ENCODE measurements at places on chromosomes 2 and 18.

- DNase-seq: no peak
Observed at GRCh38 chr2:206435742-206436141, 7.6 kb upstream of the ADAM23 start.

GRCh38 chr2:129902731-129903585 lies 76.5 kb upstream of the RAB6C start:
- no peak for DNase-seq

DNA sequence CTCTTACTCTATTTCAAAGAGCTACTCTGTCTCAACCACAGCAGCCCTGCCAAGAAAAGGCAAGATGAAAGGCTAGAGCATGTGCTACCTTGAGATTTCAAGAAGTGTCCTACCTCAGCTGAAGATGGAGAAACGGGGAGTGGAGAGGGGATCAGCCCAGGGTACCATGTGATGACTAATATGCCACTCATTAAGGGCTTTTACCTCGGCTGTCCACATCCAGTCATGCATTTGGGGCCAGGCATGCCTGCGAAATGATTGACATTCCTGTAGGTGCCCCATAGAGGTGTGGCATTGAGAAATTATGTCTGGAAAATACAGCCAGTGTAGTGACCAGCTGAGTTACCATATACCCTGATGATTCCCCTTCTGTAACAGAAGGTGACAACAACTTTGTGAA lies 96.1 kb downstream of the NRP2 start:
- DNase-seq: no peak

DNA sequence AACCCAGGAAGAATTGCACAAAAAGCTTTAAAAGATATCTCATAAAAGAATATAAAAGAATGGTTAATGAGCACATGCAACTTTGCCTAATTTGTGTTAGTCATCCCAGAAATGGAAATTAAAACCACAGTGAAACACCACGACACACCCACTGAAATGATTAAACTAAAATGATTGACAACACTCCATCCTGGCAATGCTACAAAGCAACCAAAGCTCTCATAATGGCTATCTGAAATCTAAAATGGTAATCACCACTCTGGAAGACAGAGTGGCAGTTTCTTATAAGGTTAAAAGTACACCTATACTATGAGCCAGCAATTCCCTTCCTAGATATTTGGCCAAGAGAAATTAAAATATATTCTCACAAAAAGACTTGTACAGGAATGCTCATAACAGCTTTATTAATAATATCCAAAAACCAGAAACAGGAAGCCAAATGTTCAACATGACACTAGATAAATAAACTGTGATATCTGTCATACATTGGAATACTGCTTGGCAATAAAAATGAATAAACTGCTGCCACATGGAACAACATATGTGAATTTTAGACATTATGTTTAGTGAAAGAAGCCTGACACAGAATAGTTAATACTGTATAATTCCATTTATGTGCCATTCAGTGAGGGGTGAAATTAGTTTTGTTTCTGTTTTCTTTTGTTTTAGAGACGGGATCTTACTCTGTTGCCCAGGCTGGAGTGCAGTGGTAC lies 105.3 kb upstream of the BCL2L11 start:
- DNase-seq: no peak

- DNase-seq: no peak
Observed at GRCh38 chr2:42163444-42164045, 5.6 kb upstream of the EML4 start.

GRCh38 chr2:199485732-199486335 lies 28.1 kb upstream of the SATB2 start:
- peak; percentile 56 for DNase-seq

DNA sequence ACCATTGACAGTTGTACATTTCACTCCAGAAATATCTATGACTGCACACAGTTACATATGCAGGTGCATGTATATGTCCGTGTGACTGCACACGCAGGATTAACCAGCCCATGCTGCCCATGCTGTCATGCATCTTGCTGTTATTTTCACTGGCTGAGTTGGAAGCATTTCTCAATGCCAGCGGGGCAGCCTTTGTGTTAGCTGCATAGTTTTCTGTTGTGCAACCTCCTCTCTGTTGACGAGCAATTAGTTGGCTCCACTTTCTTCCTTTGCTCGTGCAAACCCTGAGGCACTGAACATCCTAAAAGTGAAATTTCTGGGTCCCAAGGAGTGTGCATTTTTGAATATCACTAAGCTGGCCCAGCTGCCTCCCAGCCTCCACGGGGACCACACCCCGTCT lies 133.4 kb upstream of the GLI2 start:
- no peak for DNase-seq

GRCh38 chr2:5368263-5368662 lies 323.9 kb upstream of the SOX11 start:
- DNase-seq: no peak

GRCh38 chr2:170022692-170023091 lies 155.3 kb upstream of the MYO3B start:
- peak; percentile 82 for DNase-seq

GRCh38 chr18:31776093-31776492 lies 15.4 kb upstream of the SLC25A52 start:
- DNase-seq: no peak
